ENCODE measurements at places on chromosomes 3 and 15. TPM values are rescaled to one million over a fixed set of nuclear protein-coding genes. Genes with fewer than 3 reads are reported as not detected.

TMEM207 gene
- not detected for total RNA-seq

TRIM59 gene
- total RNA-seq, result 0.77 TPM

P2RY13 gene
- total RNA-seq, result 0.96 TPM

KLHL40 gene
- 0.22 TPM for total RNA-seq

NANOGP8 gene
- total RNA-seq, result not detected

EAF2 gene
- total RNA-seq, result 4.1 TPM

RBPMS2 gene
- 276 TPM for total RNA-seq

ZNF860 gene
- total RNA-seq, result 0.08 TPM

ZPLD1 gene
- not detected for total RNA-seq

FRMD5 gene
- total RNA-seq, result 62.4 TPM

SLC33A1 gene
- total RNA-seq, result 22.4 TPM

CLRN1 gene
- total RNA-seq, result not detected

SEMA6D gene
- 12.4 TPM for total RNA-seq

KNSTRN gene
- total RNA-seq, result 9.0 TPM

SCAANT1 gene
- not detected for total RNA-seq

FAM43A gene
- total RNA-seq, result 18.0 TPM

FETUB gene
- not detected for total RNA-seq

CP gene
- 6.2 TPM for total RNA-seq

ECE2 gene
- not detected for total RNA-seq

GPR176 gene
- 1.6 TPM for total RNA-seq

RLBP1 gene
- not detected for total RNA-seq

ITIH3 gene
- total RNA-seq, result 0.55 TPM

NUP210 gene
- 2.8 TPM for total RNA-seq

NAALADL2 gene
- total RNA-seq, result 5.8 TPM

SH2D7 gene
- not detected for total RNA-seq

HDAC11 gene
- total RNA-seq, result 34.3 TPM

ZKSCAN7 gene
- total RNA-seq, result 2.6 TPM

CLDN18 gene
- total RNA-seq, result not detected

CKMT1A gene
- total RNA-seq, result not detected

GOLGA8H gene
- 0.16 TPM for total RNA-seq

MASP1 gene
- 214 TPM for total RNA-seq

FBXO40 gene
- total RNA-seq, result 245 TPM

SV2B gene
- 2.8 TPM for total RNA-seq

CCR8 gene
- total RNA-seq, result not detected

CRELD1 gene
- 72.3 TPM for total RNA-seq

IGDCC3 gene
- total RNA-seq, result 0.16 TPM

ISG20 gene
- total RNA-seq, result 3.1 TPM

CACNA2D2 gene
- total RNA-seq, result 2.3 TPM

GOLGA6D gene
- not detected for total RNA-seq

HTR3C gene
- not detected for total RNA-seq

ACTRT3 gene
- total RNA-seq, result 0.55 TPM

CEMIP gene
- total RNA-seq, result 0.44 TPM

PDCD7 gene
- 14.5 TPM for total RNA-seq

ROPN1 gene
- total RNA-seq, result not detected

CHL1 gene
- total RNA-seq, result 8.8 TPM

EEF1AKMT4 gene
- total RNA-seq, result 1.6 TPM

INO80 gene
- 8.6 TPM for total RNA-seq

CASR gene
- total RNA-seq, result not detected

RASGRP1 gene
- 0.44 TPM for total RNA-seq
